ENCODE measurements at places on chromosomes 13 and 19. TPM values are rescaled to one million over a fixed set of nuclear protein-coding genes. Genes with fewer than 3 reads are reported as not detected.
A peak's percentile ranks its signal among the peaks of the same experiment; 100 is the strongest.

- DNase-seq, result no peak
These were observed 23.8 kb upstream of the CBY2 start for GRCh38 chr13:45678282-45678681.

Gene LHB
- not detected for total RNA-seq

- DNase-seq, result no peak
These were observed 63.7 kb upstream of the WDFY2 start for GRCh38 chr13:51520524-51520923.

DNA sequence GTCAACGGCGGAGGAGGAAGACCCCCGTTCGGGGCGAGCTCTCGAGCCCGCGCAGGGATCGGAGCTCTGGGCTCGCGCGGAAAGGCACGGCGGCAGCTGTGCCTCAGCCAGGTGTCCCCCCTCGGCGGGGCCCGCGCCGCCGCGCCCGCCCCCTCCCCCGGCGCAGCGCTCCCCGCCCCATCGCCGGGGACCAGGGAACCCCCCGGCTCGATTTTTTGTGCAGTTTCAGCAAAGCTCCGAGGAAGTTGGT is 110.0 kb downstream of the KCNRG start:
- no peak for DNase-seq

Gene UPK1A
- not detected for total RNA-seq

DNA sequence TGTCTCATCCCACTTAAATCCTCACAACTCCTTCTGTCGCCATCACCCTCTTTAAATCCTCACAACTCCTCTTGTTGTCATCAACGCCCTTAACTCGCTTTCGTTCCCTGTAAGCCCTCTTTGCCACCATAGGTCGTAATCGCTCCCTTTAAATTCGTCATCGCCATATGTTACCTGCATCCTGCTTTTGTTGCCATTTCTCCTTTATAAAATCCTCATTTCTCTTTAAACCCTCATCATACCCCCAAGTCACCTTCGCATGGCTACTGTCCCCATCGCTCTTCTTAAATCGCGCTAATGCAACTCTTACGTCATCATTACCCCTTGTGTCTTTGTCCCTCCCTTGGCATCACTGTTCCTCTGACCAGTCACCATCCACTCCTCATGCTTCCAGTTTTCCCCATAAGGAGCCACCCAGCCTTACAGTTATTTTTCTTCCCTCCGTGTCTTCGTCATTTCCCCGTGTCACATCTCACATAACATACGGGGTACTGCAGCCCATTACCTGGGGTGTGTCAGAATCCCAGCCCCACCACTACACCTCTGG is 539 bp downstream of the PLD3 start:
- no peak for DNase-seq

DNA sequence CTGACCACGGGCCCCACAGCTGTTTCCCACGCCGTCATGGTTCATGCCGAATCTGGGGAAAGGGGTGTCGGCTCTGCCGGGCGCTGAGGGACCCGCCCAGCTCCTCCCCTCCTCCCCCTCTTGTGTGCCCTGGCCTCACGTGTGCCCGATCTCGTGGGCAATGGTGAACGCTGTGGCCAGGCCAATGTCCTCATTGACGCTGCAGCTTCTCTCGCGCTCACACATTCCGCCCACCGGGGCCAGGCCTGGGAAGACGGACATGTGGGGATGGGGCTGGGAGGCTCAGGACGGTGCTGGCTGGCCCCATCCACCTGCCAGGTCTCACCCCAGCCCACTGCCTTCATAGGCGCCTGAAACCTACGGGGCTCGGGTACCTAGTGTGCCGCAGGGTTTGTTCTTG is 14.3 kb downstream of the ADAMTS10 start:
- no peak for DNase-seq

GRCh38 chr19:37928527-37929286 is 21.7 kb downstream of the SIPA1L3 start:
- no peak for DNase-seq

- no peak for DNase-seq
These were observed 93.7 kb downstream of the MYCBP2 start for GRCh38 chr13:77233159-77233558.

DNA sequence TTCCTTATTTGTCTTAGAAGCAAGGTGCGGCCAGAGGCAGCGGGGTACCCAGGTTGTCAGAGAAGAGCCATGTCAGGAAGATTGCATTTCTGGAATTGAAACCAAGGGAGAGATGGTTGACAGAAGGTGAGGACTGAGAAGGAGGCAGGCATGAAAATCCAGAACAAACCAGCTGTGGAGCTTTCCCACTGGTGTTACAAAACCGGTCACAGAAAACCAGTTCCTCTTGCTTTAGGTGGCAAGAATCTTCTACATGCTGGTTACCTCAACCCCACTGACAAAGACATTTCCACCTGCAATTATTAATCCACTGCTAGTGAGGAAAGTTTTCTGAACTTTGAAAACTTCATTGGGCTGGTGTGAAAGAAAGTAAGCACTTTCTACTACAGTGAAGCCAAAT is 64.0 kb upstream of the MED4 start:
- no peak for DNase-seq

GRCh38 chr13:71338070-71338469 is 528.9 kb downstream of the DACH1 start:
- DNase-seq, result no peak

- DNase-seq, result no peak
These were observed 19.5 kb downstream of the MAN2B1 start for GRCh38 chr19:12647047-12647446.

Gene ZNF665
- 1.6 TPM for total RNA-seq

DNA sequence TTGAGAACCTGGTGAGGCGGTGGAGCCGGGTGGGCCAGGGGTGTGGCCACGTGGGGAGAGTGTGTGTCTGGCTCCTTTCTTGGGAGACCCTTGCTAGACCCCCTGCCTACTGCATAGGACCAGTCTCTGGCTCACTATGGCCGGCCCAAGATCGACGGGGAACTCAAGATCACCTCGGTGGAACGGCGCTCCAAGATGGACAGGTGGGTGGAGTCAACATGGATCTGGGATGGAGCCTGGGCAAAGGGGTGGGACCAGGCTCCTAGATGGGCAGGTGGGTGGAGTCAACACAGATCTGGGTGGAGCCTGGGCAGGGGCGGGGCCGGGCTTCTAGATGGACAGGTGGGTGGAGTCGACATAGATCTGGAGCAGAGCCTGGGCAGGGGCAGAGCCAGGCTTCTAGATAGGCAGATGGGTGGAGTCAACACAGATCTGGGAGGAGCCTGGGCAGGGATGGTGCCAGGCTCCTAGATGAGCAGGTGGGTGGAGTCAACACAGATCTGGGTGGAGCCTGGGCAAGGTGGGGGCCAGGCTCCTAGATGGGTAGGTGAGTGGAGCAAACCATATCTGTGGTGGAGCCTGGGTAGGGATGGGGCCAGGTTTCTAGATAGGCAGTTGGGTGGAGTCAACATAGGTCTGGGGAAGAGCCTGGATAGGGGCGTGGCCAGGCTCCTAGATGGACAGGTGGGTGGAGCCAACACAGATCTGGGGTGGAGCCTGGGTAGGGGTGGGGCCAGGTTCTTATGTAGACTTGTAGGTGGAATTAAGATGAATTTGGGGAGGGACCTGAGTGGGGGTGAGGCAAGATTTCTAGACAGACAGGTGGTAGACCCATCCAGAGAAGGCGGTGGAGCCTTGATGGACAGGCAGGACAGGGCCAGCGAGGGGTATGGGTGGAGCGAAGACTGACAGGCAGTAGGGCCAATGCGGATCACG is 56.5 kb downstream of the VAV1 start:
- DNase-seq, result no peak

DNA sequence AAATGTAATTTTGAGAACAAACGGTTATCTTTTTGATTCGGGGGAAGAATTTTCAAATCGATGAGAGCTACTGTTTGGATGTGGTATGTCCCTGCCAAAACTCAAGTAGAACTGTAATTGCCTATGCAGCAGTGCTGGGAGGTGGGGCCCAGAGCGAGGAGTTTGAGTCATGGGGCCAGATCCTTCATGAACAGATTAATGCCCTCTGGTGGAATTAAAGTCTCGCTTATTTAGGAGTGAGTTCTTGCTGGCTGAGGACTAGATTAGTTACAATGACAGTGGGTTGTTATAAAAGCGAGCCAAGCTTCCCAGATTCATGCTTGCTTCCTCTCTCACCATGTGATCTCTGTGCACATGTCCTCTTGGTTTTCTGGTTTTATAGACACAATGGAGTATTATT is 11.8 kb upstream of the PRR20A start:
- no peak for DNase-seq

GRCh38 chr13:97248243-97248642 is 26.1 kb downstream of the MBNL2 start:
- no peak for DNase-seq

DNA sequence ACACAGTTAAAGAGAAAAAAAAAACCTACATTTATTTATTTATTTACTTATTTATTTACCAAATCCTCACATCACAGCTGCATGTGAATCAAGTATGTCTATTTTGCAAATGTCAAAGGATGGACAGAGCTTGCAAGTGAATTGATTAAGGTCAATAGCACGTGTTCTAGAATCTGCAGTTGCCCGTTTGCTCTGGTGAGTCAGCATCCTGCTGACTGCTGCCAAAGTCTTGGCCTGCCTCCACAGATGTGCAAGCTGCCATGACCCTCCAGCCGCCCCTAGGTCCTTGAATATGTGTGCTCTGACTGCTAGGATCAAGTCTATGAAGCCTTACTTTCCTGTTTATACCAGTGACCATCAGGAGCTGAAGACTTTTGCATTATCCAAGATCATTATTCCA is 320.6 kb downstream of the GPC5 start:
- no peak for DNase-seq

DNA sequence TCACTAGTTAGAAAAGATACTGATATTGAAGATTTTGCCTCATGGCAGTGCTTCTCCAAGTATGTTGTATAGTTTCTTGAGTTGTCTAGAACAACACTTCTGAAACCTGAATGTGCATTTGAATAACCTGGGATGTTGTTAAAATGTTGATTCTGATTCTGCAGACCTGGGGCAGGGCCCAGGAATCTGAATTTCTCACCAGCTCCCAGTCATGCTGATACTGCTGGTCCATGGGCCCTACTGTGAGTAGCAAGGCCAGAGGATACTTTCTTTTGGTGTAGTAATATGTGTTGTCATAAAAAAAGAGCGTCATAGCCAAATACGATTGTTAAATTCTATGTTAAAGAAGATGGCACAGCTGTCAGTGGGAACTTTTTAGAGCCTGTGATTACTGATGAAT is 41.6 kb upstream of the C1QTNF9 start:
- no peak for DNase-seq

DNA sequence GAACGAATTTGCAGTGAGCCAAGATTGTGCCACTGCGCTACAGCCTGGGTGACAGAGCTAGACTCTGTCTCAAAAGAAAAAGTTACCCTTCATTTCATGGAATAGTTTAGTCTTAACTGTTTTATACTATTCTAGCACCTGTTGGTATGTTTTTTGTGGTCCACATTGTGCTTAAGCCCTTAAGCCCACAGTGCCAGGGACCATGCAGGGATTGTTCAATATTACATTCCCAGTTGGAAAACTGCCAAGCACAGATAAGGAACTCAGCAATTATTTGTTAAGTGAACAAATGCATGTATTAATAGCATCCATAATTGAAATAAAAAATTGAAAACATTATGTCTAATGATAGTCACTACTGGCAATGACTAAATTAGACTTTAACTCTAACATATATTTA is 193.5 kb downstream of the PCDH17 start:
- no peak for DNase-seq

- no peak for DNase-seq
These were observed 91.5 kb upstream of the MCF2L start for GRCh38 chr13:112877539-112877938.

Gene RNF225
- not detected for total RNA-seq

- DNase-seq, result no peak
These were observed 665.0 kb upstream of the SLITRK6 start for GRCh38 chr13:86464193-86464592.

GRCh38 chr19:21109116-21109515 is 27.1 kb downstream of the ZNF714 start:
- no peak for DNase-seq

Gene ARRDC5
- 0.15 TPM for total RNA-seq

GRCh38 chr19:51994048-51994644 is 7.5 kb upstream of the ZNF350 start:
- DNase-seq, result no peak

DNA sequence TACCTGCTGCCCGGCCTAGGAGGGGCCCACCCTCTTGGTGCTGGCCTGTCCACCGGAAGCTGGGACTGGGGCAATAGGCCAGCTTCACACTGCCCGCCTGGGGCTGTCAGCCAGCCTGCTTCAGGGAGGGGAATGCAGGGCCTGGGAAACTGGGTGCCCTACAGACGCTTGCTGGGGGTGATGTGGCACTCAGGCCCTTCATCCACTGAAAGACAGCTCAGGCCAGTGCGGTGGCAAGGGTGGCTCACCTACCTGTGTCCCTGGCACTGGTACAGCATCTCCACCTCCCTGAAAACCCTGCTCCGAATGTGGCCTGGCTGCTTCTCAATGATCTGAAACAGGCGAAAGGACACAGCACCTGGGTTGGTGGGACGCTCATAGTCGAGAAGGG is 7.8 kb downstream of the MKNK2 start:
- no peak for DNase-seq

Gene PRR22
- 1.4 TPM for total RNA-seq

Gene CCL25
- total RNA-seq, result not detected

DNA sequence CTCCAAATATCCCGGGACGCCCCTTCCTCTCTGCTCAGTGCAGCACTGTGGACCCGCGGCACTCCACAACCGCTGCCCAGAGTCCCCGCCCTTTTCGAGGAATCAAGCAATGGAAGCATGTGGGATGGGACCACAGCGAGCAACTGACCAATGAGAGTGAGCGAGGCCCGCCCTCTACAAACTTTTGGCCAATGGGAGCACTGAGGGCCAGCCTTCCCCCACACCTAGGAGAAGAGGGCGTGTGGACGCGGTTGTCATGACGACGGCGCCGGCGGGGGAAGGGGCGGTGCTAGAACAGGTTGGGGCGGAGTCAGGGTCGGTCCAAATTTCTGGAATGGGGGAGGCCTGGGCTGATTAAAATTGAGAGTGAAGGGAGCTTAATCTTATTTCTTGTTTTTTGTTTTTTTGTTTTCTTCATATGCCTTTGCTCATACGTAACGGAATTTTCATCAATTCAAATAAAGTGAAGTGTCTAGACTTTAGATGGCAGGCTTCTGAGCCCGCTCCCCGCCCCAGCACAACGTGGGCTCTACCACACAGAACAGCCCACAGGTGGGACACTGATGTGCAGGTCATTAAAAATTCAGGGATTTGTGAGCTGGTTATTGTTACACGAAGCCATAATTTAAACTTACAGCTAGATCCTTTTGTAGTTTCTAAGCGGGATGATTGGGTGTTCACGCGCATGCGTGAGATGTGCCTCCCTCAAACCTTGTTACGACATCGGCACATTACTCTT is at the start of gene DNAAF3:
DNAAF3 (minus strand) TSS at position 84 of the 739 bp plus-strand sequence. CDS start 200 bp downstream, outside the sequence.
- DNase-seq, result peak; percentile 95

- DNase-seq, result no peak
These were observed 64.9 kb downstream of the EDNRB start for GRCh38 chr13:77853703-77854102.

GRCh38 chr19:3537101-3537437 is 1.9 kb upstream of the TEKTIP1 start:
- DNase-seq, result no peak

- DNase-seq, result no peak
These were observed 12.8 kb upstream of the RASA3 start for GRCh38 chr13:114145256-114145655.

GRCh38 chr13:111490611-111491010 is 170.2 kb downstream of the TEX29 start:
- DNase-seq, result no peak
